CD4-positive, alpha-beta memory T cell (primary cell): ENCODE measurements at places on chromosomes 7 and 10. TPM values are rescaled to one million over a fixed set of nuclear protein-coding genes. Genes with fewer than 3 reads are reported as not detected.

OLAH gene
- 1.4 TPM for polyA plus RNA-seq

- H3K27ac ChIP-seq, result no peak overlapping the region
- DNase-seq, result no peak
Measured at GRCh38 chr10:61812920-61813319, 88.6 kb upstream of the ARID5B start.

DNA sequence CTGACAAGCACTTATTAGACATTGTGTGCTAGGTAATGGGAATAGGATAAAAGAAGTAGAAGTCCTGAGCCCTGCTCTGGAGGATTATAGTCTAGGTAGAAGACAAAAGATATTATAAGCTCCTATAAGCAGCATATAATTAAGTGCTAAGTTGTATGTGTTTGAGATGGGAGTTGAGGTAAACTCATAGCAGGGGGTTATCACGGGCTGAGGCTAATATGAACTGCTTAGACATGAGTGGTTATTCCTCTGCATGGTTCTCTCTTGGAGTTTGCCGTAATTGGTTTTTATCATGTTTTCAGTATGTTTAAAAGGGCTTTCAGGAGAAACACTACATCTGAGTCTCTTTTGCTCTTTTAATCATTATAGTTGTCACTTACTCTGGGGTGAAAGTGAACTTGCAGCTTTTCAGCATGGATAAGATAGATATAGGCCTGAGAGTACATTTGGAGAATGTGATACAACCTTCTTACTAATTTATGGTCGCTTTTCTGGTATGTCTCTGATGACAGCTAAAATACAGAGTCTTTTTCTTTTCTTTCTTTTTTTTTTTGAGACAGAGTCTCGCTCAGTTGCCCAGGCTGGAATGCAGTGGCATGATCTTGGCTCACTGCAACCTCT, 39.0 kb downstream of the SMNDC1 start:
- H3K4me3 ChIP-seq, result no peak overlapping the region
- H3K4me1 ChIP-seq, result peaks cover 26% of the 10 kb centered on the region
- H3K36me3 ChIP-seq, result no peaks in the 10 kb centered on the region
- DNase-seq, result no peak

DNA sequence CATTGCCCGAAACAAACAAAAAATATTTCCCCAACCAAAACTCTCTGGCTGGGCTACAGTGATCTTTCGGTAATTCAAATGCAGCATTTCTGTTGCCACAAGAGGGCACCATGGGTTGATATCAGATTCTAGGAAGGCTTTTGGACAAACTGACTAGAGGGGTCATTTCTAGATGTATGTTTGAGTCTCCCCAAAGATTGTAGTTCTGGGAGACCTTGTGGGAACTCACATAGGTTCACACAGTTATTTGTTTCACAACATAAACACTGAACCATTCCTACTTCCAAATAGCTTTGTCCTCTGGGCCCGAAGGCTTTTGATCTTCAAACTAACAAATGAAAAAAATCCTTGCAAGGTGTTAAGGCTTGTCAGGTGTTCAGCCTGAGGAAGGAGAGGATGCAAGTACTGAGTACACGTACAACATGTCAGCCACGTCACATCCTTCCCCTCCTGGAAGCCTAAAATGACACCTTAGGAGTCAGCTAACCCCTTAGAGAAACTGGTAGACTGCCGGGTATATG, 37.0 kb upstream of the IL15RA start:
- peak; percentile 84 for DNase-seq
- H3K27me3 ChIP-seq, result no peaks in the 10 kb centered on the region
- H3K36me3 ChIP-seq, result peaks cover 5% of the 10 kb centered on the region
- no peak overlapping the region for H3K4me3 ChIP-seq
- H3K4me1 ChIP-seq, result peaks cover 23% of the 10 kb centered on the region
- H3K27ac ChIP-seq, result peak overlapping the region; percentile 70

ZNF804B gene
- not detected for polyA plus RNA-seq

DNA sequence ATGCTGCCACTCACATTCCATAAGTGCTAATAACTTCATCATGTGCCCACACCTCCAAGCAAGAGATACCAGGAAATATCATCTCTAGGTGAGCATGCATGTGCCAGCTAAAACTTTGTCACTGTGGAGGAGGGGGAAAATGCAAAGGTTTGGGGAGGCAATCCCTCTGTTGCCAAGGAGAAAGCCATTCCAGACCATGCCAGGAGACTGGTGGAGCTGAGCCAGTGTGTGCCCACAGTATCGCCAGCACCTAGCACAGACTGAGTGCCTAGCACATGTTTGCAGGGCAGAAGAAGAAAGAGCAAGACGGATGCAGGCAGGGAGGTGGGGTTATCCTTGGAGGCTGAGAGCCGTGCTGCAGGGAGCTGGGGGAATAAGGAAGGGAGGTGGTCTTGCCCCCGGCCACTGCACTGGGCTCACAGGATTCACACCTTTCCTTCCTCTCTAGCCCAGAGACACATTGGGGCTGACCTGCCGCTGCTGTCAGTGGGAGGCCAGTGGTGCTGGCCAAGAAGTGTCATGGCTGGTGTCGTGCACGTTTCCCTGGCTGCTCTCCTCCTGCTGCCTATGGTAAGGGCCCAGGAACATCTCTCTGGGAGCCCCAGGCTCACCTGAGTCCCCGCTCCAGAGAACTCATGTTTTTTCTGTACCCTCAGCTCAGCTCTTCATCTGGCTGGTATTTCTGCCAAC, 10.8 kb downstream of the ADCYAP1R1 start:
- no peak overlapping the region for H3K27ac ChIP-seq
- H3K36me3 ChIP-seq, result no peaks in the 10 kb centered on the region
- no peaks in the 10 kb centered on the region for H3K27me3 ChIP-seq
- H3K4me3 ChIP-seq, result no peak overlapping the region

GRCh38 chr7:151192002-151192539, 5.0 kb upstream of the ASB10 start:
- H3K4me1 ChIP-seq, result peaks cover 21% of the 10 kb centered on the region
- H3K4me3 ChIP-seq, result no peak overlapping the region
- no peaks in the 10 kb centered on the region for H3K36me3 ChIP-seq
- H3K27me3 ChIP-seq, result peaks cover 9% of the 10 kb centered on the region
- no peak for DNase-seq

LIPK gene
- not detected for polyA plus RNA-seq

DNA sequence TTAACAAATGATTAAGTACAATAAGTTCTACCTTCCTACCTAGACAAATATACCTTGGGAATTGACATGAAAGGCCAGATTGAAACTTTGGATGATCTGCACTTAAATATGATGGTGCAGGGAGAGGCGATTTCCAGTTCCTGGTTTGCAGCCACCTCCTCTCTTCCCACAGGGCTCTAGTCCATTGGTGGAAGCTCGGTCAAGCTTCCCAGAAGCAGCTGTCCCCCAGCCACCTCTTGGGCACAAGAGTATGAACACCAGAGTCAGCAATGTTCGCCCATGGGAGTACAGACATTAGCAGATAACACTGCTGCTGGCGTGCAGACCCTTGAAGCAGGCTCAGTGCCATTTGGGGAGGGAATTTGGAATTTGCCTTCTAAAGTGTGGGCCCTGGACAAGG, 1.5 kb upstream of the CPVL start:
- no peaks in the 10 kb centered on the region for H3K4me1 ChIP-seq
- peaks cover 6% of the 10 kb centered on the region for H3K27me3 ChIP-seq
- no peak for DNase-seq
- no peak overlapping the region for H3K27ac ChIP-seq

- H3K36me3 ChIP-seq, result no peaks in the 10 kb centered on the region
- no peaks in the 10 kb centered on the region for H3K4me1 ChIP-seq
- H3K27me3 ChIP-seq, result no peaks in the 10 kb centered on the region
- H3K27ac ChIP-seq, result no peak overlapping the region
- H3K4me3 ChIP-seq, result no peak overlapping the region
Measured at GRCh38 chr7:132312531-132313055, 263.7 kb downstream of the PLXNA4 start.

- no peak overlapping the region for H3K4me3 ChIP-seq
- no peaks in the 10 kb centered on the region for H3K27me3 ChIP-seq
- no peak for DNase-seq
- H3K27ac ChIP-seq, result no peak overlapping the region
- no peaks in the 10 kb centered on the region for H3K4me1 ChIP-seq
Measured at GRCh38 chr7:20079080-20079479, 138.1 kb downstream of the MACC1 start.

DNA sequence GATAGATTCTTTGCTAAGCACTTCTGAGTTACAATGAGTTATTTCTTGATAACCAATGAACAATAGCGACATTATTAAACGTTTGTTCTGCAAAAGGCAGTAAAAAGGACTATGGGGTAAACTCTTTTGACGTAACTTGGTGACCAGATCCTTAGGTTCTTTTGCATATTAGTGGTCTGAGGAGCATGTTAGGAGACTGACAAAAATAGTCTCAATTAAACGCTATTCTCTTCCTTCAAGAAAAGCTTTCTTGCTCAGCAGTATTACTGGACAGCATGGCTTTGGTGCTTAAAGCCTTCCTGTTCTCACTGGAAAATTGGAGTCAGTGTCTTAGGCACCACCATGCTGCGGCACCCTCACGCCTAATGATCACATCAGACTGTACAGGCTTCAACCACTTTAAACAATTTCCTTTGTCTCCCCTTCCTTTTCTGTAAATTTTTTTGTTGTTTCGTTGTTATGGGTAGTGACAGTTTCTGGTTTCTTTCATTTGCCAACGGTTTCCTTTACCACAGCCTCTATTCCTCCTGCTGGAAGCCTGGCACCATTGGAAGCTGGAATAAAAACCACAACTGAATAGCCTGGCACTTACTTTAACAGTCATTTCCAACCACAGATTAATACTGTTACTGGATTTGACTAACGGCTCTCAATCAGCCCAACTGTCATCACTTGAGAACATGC, 49.2 kb upstream of the FAM133B start:
- no peaks in the 10 kb centered on the region for H3K36me3 ChIP-seq

DNA sequence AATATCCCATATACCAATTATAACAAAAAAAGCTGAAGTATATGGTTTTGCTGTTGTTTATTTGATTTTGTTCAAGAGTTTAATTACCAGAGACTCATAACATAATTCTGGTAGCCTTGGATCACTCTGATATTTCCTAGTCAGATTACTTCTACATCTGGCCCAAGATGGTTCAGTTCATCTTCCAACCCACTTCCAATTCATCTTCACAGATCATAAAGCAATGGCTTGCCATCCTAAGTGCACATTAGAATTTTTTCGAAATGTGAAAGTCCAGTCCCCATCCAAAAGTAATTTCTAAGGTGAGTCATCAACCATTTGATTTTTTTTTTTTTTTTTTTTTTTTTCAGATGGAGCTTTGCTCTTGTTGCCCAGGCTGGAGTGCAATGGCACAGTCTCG, 8.0 kb upstream of the HIBADH start:
- no peak for DNase-seq
- H3K36me3 ChIP-seq, result no peaks in the 10 kb centered on the region
- no peaks in the 10 kb centered on the region for H3K27me3 ChIP-seq
- no peak overlapping the region for H3K4me3 ChIP-seq
- H3K4me1 ChIP-seq, result no peaks in the 10 kb centered on the region

VSIR gene
- polyA plus RNA-seq, result 350 TPM

- H3K36me3 ChIP-seq, result no peaks in the 10 kb centered on the region
- H3K27me3 ChIP-seq, result no peaks in the 10 kb centered on the region
- no peak for DNase-seq
- no peaks in the 10 kb centered on the region for H3K4me1 ChIP-seq
- no peak overlapping the region for H3K4me3 ChIP-seq
Measured at GRCh38 chr10:88472540-88472939, 110.6 kb downstream of the RNLS start.

DNA sequence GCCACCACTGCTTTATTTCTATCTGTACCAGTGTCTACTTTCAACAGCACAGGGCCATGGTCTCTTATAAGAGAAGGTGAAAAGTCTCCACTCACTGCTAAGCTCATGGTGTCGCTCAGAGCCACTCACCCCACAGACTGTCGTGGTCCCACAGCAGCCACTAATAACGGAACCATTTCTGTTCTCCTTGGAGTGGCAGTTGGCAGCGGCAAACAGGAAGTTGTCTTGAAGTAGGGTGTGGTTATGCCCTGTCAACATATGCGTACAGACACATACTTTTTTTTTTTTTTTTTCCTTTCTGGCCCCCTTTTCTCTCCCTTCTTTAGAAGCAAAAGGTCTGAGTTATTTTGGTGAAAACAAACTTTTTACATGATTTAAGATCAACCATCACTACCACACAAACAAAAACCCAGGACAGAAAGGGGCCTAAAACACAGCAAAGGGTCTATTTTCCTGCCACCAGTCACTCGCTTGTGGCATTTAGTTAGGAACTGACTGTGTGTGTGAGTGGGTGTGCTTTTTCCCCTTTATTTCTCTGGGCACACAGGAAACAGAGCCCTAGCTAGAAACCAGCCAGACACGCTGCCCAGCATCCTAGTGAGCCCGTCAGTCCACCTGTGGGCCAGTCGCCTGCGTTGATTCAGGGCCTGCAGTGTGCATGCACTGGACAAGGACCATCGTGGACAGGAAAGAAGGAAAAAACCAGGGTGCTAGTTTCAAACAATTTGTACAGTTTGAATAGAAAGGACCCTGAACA, 96.7 kb upstream of the EFCAB10 start:
- peak overlapping the region; percentile 83 for H3K27ac ChIP-seq
- no peaks in the 10 kb centered on the region for H3K27me3 ChIP-seq
- H3K4me1 ChIP-seq, result peaks cover 72% of the 10 kb centered on the region
- DNase-seq, result peak; percentile 86
- H3K36me3 ChIP-seq, result no peaks in the 10 kb centered on the region

DNA sequence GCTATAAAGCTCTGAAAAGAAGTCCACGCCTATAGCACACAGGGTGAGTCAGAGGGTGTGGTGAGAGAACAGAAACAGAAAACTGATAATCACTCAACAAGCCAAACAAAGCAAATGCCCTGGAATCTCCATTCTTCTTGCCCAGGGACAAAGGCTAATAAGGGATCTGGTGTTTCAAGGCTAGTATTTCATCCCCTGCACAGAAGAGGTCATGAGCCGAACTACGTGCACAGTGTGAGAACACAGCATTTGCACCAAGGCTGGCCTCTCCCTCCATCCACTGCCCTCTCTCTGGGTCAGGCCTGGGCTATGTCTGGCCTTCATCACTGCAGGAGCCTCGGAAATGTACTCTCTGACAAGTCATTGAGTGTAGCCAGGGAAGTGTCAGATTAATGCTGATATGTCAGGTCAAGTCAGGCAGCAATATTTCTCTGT, 42.7 kb downstream of the PRR15 start:
- DNase-seq, result no peak
- no peak overlapping the region for H3K27ac ChIP-seq
- H3K4me1 ChIP-seq, result no peaks in the 10 kb centered on the region
- no peaks in the 10 kb centered on the region for H3K36me3 ChIP-seq

GOT1 gene
- polyA plus RNA-seq, result 19.4 TPM

DNA sequence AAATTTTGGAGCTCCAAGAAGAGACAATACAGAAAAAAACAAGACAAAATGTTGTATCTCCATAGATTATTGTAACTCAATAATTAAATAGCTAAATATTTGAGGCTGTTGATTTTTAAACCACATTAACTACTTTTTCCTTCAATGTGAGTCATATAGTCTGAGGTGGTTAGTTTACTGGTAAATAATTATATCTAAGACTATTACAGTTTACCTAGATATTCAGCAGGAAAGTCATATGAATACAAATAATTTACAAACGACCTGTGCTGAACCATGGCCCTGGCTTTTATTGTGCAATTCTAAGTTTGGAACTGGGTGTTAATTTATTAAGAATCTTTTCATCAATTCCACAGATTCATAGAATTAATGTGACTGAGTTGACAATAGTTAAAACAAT, 22.2 kb downstream of the CREB5 start:
- no peak overlapping the region for H3K4me3 ChIP-seq
- no peaks in the 10 kb centered on the region for H3K36me3 ChIP-seq
- H3K27ac ChIP-seq, result no peak overlapping the region
- DNase-seq, result no peak
